ENCODE measurements at places on chromosomes 11 and 22.
A peak's percentile ranks its signal among the peaks of the same experiment; 100 is the strongest.

DNA sequence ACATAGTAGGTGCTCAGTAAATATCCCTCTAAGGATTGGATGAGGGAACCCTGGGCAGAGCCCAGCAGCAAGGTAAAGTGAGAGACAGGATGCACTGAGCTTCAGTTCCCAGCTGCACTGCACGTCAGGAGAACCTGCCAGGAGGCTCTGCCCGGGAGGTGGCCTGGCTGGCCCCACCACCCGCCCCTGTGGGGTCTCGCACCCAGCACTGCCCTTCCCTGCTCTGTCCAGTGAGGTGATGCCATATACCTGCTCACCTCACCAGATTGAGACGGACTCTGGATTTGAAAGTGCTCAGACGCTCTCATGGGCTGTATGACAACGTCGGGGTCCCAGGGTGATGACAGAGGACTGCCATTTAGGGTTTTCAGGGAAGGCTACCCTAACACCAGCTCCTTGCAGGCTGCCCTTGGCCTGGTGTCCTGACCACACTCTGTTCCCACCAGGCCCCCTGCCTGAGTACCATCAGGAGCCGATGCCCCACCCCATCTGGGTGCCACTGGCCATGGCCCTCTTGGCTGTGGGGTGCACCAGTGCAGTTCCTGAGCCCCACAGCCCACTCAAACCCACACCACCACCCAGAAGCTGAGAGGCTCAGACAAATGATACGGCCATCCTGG lies 61.7 kb upstream of the FGF3 start:
- DNase-seq = no peak

GRCh38 chr11:78782725-78783124 lies 208.1 kb upstream of the NARS2 start:
- DNase-seq = no peak

GRCh38 chr22:28978863-28979796 lies 82.5 kb downstream of the C22orf31 start:
- no peak for DNase-seq

GRCh38 chr11:74691755-74692154 lies 39.5 kb downstream of the CHRDL2 start:
- DNase-seq = no peak

- peak; percentile 88 for DNase-seq
These were observed 1.1 kb downstream of the SLC3A2 start for GRCh38 chr11:62881579-62882430.

DNA sequence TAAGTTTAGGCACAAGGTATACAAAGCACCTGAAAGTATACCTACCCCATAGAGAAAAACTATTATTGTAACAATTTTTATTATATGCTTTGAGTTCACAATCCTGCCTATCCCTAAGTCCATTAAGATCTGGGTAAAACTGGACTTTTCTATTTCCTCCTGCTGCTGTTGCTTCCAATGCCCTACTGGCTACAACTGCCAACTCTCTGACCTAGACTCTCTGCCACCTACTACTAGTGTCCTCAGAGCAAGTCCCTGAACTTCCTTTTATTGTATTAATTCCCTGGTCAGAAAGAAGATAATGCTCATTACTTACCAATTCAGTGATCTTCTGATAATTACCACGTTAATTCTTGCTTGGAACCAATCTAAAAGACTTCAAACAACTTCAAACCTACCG lies 70.3 kb downstream of the RBFOX2 start:
- no peak for DNase-seq

DNA sequence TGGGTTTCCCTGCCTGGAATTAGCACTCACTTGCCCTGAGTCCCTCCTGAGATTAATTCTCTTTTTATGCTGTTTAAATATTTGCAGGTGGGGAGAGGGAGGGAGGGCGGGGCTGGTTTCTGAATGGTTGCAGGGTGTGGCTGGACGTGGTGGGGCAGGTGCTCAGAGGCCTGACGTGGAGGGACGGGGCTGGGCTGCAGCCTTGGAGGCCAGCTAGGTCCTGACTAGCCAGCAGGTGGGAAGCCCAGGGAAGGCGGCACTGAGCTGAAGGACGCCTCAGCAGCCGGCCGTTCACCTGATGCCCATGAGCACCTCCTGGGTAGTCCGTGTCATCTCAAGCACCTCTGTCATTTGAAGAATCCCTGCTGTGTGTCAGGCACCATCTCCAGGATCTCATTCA lies 21.3 kb downstream of the SGSM1 start:
- no peak for DNase-seq

DNA sequence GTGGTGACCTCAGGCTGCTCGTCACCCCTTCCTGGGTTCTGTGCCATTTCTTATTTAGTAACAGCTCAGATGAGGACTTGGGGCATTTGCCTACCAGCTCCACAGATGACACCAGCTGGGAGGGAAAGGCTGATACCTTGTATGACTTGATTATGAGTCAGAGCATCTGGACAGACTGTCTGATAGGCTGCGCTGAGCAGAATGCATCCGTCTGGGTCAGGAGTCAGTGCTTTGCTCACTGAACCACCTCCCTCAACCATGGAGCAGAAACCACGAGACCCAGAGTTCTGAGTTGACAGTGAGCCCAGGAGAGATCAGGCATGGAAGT lies 6.8 kb downstream of the ST14 start:
- no peak for DNase-seq

DNA sequence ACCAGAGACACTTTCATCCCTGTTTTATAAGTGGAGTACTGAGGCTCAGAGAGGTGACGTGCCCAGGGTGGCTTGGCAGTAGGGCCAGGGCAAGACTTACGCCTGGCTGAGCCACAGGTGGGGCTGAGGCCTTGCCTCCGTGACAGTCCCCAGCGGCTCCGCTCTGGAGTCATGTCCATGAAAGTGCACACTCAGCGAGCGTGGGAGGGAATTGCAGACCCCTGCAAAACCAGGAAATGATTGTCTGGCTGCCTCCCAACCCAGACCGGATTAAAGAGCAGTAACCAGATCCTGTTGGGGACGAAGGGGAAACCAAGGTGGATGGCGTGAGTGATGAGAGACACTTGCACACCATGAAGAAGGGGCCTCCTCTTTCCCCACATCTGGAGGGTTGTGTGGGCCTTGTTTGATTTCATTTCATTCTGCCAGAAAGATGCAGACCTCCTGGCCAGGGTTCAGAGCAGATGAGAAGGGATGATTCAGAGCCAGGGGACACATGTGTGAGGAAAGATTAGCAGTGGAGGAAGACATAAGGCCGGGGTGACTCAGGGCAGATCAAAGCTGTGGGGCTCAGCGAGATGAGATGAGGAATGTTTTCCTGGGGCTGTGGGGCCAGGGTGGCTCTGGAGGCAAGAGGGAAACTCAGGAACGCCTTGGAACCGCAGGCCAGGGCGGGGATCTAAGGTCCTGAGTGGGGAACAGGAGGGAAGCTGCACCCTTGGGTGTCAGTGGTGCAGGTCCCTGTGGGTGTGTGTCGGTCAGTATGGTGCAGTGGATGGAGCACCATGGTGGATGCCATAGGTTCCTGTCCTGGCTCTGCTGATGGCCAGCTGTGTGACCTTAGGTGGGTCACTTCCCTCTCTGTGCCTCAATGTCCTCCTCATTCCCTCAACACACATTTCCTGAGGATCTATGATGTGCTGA lies 29.9 kb upstream of the LRRC32 start:
- DNase-seq = no peak

DNA sequence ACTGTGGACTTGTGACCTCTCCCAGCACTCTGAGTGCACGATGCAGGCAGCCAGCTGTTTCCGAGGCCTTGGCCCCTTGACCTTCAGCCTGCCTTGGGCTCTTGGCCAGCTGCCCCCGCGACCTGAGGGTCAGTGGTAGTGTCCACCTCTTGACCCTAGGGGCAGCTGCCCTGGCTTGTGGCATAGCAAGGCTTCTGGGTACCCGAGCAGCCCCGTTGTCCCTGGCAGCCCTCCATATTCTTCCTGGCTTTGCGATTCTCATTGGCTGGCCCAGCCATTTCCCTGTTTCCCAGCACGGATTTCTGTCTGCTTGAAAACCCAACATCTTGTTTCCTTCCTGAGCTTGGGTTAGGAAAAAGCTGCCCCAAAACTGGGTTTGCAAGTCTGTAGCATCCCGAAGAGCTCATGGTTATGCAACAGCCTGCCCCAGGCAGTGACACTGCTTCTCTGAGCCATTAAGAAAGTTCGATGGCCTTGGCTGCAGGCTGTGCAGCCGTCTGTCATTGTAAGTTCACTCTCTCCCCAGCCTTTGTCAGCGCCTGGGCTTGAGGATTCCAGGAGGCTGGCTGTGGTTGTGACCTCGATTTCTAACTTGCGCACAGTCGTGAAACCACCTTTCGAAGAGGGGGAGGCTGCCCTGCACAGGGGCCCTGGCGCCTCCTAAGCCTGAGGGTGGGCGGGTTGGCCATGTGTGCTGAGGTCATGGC lies 48.8 kb downstream of the FBLN1 start:
- DNase-seq = no peak

DNA sequence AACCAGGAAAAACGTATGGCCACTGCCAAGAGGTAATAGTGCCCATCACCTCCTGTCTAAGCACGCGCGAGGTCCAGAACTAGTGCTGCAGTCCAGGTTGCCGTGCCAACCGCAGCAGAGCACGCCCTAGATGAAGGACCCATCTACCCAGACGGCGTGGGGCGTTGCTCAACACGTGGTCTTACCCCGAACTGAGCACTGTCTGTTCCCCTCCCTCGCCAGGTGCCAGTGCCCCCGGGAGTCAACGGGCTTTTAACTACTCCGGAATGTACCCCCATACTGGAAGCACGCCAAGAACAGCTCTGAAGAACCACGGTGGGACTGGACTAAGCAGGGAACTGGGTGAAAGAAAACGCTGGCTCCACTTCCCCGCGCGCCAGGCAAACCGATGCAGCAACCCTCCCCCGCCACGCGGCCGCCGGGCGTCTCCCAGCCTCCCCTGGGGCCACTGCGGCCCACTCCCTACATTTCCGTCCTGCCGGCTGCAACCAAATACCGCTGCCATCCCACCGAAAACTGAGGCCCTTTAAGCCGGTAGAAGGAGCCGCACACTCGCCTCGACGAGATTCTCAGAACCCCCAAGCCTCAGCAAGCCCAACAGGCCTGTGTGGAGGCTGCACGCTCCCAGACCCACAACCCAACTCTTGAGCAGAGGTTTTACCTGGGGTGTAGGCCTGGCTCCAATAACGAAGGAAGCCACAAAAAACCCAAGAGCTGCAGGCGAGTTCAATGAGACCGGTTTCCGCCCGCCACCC lies at the start of gene HSPA8:
TSS of gene HSPA8 (minus strand) at position 734 of the 755 bp plus-strand sequence. CDS start 812 bp downstream, outside the sequence.
- no peak for DNase-seq

GRCh38 chr11:103619480-103619879 lies 417.0 kb upstream of the DDI1 start:
- DNase-seq = peak; percentile 9

DNA sequence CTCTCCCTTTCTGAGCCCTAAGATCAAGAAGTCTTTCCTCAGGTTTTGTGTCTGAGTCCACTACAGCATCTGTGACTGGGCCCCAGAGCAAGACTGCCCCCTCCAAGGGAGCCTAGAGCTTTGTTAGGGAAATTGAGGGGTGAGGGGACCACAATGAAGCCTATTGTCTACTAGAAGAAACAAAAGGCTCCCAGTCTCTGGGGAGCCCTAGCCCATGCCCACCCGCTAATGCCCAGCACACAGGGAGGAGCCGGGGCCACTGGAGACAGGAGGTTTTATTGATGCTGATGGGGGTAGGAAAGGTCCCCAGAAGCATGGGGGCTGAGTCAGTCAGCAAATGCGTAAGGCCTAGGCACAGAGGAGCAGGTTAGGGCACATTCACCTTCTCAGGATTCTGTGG lies 14.0 kb downstream of the RHOG start:
- no peak for DNase-seq

DNA sequence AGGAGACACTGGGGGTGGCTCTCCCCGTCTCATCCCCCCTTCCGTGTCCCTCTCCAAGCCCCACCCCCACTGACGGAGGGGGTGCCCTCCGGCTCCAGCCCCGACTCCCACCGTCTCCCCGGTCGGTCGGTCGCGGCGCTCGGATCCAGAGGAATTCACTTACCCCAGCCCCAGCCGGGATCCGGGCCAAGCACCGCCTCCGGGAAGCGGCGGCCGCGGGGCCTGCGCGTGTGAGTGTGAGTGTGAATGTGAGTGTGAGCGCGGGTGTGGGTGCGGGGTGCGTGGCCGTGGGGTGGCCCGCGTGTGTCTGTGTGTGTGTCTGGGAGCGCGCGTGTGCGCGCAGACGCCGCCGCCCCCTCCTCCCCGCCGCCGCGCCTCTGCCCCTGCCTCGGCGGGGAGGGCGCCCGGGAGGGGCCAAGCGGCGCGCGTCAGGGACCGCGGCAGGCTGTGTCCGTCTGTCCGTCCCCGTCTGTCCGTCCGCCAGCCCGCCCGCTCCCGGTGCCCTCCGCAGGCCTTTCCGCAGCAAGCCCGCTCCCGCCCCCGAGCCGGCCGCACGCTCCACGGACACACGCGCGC lies at the start of gene ELFN2:
TSS of gene ELFN2 (minus strand) at position 345 of the 576 bp plus-strand sequence. CDS start 51,945 bp downstream, outside the sequence.
- DNase-seq = peak; percentile 54

- no peak for DNase-seq
These were observed 7.4 kb downstream of the CLNS1A start for GRCh38 chr11:77630157-77630710.

- DNase-seq = no peak
These were observed 125.4 kb upstream of the POU2AF2 start for GRCh38 chr11:111120161-111120560.

DNA sequence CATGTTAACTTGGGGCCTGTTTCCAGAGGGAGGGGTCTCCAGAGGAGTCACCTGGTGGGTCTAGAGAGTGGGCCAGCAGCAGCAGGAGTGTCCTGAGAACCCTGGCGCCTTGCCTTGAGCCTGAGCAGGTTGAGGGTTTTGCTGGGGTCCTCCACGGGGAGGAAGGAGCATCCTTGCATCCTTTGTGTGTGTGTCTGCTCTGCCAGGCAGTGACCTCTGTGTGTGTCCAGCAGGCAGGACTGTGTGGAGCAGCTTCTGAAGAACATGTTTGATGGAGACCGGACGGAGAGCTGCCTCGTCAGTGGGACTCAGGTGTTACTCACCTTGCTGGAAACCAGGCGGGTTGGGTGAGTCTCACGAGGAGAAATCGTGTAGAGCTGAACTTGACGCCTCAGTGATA lies 55.7 kb downstream of the SBF1 start:
- no peak for DNase-seq

GRCh38 chr11:72684236-72684912 lies 10.2 kb upstream of the PDE2A start:
- peak; percentile 74 for DNase-seq
